ENCODE measurements at places on chromosomes 1 and 21.
A peak's percentile ranks its signal among the peaks of the same experiment; 100 is the strongest.

DNA sequence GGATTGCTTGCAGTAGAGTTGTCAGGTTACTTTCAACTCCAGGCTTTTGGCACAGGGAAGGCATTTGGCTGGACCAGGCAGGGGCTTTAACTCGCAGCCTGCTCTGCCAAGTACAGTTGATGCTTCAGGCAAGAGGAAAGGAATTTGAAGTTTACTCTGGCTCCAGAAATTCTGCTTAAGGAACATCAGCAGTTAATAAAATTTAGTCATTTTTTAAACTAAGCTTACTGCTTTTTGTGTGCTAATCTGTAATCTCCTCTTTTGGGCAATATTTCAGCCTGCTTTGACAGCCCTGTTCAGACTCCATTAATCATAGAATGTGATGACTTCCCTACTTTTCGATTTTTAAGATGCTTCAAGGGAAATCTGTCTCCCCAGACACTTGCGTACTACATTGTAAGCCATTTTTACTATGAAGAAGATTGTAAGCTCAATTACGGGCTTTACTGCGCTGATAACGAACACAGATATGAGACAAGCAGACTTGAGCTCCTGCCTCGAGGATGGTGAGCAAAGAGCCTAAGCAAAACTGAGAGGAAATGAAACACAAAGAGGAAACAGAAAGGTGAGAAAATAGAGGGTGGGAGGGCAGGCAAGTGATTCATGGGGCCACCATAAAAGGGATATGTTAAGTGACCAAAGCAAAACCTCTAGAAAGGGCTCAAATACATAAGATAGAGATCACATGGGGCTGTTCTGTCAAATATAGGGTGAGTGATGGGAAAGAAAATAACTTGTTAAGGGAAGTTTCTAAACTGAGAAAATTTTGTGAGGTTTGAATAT is 76.6 kb upstream of the VAV3 start:
- DNase-seq: no peak

DNA sequence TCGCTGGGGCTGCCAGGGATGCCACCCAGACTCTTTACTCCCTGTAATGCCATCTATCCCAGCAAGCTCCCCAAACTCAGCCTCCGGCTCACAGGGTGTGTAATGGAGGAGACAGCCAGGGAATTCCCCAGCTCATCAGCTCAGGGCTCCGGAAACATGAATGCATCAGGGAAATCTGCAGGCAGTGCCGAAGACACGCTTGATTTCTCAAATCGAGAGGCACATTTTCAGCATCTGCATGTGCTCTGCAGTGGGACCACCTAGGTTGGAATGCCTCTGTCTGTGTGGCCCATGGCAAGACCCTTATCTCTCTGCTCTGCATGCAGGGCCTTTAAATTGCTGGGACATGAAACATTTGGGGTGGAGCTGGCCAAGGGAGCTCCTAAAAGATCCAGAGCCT is 170.1 kb downstream of the TRABD2B start:
- DNase-seq: no peak

DNA sequence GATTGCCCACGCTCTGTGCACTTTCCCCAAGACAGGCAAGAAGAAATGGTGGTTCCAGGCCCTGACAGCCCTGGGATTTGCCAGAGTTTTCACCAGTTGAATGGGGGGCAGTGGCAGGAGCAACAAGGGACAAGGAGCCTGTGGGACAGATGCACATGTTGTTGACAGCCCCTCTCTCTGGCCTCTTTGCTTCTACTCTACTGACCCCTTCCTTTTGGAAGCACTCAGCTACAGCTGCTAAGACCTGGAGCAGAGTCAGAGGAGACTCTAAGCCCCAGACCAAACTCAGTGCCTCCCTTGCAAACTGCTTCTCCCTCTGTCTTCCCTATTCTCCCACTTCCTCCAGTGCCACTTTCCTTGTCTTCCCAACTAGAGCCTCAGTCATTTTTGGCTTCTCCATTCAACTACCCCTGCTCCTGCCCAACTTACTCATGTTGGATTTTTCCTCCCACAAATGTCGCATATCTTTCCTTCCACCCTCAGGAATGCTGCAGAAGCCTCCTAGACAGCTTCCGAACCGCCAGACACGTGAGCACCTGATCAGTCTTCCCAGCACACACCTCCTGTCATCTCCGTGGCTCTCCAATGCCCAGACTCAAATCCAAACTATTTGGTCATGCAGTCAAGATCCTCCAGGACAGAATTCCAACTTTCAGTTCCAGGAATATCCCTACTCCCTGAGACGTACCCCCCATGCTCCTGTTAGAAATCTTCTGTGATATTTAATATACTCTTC is 9.1 kb downstream of the INKA2 start:
- DNase-seq: no peak

- no peak for DNase-seq
These were observed 11.0 kb upstream of the AMY2B start for GRCh38 chr1:103560427-103560826.

DNA sequence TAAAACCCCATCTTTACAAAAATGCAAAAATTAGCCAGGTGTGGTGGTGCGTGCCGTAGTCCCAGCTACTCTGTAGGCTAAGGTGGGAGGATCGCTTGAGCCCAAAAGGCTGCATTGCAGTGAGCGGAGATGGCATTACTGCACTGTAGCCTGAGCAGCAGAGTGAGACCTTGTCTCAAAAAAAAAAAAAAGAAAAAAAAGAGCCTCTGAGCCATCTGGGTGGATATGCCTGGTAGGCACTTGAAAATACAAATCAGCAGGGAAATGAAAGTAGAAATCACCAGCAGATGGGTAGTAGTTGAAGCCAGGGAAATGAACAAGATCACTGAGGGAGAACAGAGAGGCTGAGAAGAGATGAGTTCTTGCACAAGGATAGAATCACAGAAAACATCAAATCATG is 131.0 kb upstream of the HMCN1 start:
- no peak for DNase-seq

GRCh38 chr1:13699936-13700520 is at the start of gene PRDM2:
Gene PRDM2 (plus strand): TSS chr1:13700188. CDS start chr1:13715606, 15,418 bp downstream.
- DNase-seq: peak; percentile 75

DNA sequence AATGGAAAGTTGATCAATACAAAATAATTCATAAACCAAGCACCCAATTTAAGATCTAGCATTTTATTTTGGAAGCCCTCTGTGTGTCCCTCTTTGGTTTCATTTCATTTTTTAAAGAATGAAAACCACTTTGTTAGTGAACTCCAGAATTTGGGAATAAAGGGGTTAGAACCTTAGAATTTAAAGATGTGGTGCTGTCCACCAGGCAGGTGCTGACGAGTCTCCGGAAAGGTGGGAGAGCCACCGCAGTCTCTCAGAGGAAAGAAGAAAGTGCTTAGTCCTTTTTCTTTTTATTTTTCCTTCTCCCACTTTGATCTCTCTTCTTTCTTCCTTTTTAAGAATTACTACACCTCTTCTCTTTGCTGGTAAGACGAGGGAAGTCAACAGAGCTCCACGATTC is 20.5 kb upstream of the HIVEP3 start:
- peak; percentile 47 for DNase-seq

DNA sequence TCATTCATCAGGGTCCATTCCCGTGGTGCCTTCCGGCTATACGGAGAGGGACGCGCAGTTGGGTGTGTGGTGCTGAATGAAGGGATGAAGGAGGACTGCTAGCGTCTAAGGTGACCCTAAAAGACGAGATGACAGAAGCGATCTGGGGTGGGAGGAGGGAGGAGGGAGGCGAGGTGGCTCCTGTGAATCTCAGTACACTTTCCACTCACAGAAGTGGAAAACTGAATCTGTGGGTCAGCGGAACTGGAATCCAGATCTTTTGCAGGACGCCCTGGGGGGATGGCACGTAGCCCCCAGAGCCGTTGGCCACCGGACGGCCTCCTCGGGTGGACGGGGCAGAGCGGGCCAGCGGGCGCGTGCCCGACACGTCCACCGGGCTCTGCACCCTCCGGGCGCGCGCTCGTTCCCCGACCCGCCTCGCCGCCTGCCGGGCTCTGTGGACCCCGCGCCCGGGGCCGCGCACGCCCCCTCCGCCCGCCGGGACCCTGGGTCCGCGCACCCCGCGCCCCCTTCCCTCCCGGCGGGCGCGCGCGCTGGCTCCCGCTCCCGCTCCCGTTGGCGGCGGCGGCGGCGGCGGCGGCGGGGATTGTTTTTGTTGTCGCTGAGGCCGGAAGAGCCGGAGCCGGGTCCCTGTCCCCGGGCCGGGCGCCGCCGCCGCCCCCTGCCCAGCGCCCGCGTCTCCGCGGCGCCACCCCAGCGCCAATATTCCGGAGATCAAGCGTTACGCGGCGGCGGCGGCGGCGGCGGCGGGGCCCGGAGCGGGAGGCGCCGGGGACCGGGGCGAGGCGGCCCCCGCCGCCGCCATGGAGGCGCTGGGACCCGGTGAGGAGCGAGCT is at the start of gene AGO4:
AGO4 (plus strand) TSS at position 403 of the 836 bp plus-strand sequence; CDS start at position 804, 401 bp downstream.
- DNase-seq: peak; percentile 79

GRCh38 chr1:208423526-208423925 is 179.3 kb upstream of the PLXNA2 start:
- DNase-seq: no peak

- no peak for DNase-seq
These were observed 72.9 kb downstream of the TRIM11 start for GRCh38 chr1:228333739-228334115.

- no peak for DNase-seq
These were observed 20.2 kb upstream of the GNPAT start for GRCh38 chr1:231220801-231221200.

- no peak for DNase-seq
These were observed 3.3 kb downstream of the CFAP126 start for GRCh38 chr1:161364332-161364731.

GRCh38 chr1:145747398-145748247 is 28.3 kb downstream of the CD160 start:
- no peak for DNase-seq

DNA sequence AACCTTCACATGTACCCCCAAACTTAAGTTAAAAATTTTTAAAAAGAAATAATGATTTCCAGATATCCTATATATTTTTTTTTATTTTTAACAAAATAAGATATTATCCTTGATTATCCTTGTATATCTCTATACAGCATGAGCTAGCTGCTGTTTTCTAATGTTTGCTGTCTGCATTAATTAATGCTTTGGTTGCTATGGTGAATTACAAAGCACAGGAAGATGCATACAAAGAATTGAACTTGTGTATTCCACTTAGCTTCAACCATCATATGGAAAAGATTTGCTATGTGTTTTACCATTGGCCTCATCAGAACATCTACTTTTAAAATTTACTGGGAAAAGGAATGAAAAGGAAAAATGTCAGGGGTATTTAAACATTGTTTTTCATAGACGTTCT is 35.4 kb downstream of the VPS45 start:
- no peak for DNase-seq

- DNase-seq: no peak
These were observed 40.4 kb downstream of the UBASH3A start for GRCh38 chr21:42443876-42444744.

DNA sequence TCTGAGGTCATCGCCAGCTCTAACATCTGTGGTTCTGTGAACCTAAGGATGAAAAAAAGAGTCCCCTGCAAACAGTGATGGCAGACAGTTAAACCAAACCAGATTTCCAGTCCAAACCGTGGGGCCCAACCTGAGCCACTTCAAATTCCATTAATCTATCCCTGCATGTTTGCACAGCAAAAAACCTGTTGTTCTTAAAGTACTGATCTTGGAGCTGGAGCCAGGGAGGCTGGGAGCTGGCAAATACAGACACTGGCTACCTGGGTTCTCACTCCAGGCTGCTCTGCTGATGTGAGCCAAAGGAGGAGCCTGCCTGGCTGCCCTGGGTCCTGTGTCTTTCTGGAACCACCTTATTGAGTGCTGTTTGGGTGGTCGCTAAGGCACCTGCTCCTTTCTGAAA is 16.4 kb downstream of the LDLRAD1 start:
- no peak for DNase-seq

- peak; percentile 51 for DNase-seq
These were observed 13.4 kb upstream of the PIAS3 start for GRCh38 chr1:145871994-145872924.

- DNase-seq: no peak
These were observed 126.3 kb upstream of the ATP1B1 start for GRCh38 chr1:168980180-168980579.

DNA sequence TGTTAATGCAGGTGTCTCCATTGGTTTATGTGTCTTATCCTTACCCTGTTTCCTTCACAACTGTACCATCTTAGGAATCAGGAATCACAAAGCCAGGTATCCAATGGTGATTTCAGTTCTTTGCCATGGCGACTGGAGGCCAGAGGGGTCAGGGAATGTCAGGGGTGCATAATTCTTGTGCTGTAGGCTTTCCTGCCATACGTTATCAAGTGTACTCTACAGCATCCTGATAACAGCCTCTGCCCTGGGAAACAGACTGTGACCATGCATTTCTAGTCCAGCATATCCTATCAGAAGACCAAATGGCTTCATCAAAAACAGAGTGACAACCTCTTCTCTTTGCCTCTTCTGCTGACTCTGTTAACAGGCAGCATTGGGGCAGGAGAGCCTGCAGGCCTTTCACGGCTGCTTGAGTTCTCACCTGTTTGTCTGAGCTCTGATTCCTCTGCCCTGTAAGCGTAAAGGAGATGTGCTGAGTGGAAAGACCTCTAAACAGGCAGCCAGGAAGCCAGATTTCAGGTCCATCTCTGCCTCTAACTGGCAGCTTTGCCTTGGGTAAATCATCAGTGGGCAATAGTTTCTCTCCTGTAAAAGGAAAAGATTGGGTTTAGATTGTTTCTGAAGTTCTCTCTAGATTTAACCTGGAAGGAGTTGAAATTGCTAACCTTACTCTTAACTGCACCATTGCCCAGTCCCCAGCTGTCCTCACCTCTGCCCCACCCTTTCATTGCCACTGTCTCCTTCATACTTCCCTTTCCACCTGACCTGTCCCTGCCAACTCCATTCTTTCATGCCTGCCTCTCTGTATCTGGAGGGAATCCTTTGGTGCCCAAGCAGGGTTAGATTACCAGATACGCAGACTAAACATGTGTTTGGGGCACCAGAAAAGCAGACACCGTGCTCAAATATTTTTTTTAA is 80.2 kb downstream of the LRRC8D start:
- DNase-seq: no peak

DNA sequence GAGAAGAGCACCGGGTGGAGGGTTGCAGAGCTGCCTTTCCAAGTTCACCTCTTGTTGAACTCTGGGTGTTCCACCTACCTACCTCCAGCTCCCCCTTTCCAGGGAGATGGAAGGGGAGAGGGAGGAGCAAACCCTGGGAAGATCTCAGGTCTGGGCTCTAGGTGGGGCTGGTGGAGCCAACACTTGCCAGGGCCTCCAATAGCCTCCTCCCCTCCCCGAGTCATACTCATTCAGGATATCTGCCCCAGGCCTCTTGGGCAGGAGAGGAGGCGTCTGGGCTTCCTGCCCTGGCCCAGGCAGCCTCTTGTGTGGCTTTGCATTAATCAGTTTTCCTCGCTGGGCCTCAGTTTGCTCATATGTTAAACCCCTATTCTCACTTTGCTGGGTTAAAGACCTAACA is 13.4 kb downstream of the RAP1GAP start:
- DNase-seq: no peak
